ENCODE measurements at places on chromosomes 16 and 17.

DNA sequence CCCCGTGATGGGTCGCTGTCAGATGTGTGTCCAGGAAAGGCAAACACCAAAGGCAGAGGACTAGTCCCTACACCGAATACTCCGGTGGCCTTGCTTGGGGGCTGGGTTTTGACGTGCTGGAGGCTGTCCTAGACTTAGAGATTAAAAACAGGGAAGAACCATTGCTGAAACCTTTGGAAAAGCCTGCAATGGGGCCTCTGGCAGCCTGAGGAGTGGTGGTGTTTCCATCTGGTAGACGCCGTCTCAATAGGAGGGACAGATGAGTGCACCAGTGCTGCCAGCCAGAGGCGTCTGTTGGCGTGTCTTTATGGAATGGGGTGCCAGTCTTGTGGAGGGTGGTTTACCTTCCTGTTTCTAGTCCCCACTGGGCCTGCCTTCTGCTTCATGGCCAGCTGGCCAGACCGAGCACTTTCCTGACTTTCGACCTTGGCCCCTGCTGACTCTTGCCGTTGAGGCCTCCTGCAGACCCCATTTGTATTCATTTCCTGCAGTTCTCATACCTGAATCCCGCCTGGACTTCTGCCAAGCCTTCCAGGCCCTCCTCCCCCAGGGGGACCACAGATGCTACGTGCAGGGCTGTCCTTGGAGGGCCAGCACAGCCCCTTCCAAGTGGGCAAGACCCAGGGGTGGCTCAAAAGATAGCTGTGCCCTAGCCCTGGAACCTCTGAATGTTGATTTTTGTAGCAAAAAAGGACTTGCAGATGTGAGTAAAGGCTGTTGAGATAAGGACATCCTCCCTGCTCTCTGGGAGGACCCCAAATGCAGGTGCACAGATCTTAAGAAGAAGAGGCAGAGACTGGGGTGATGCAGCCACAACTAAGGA, 1.9 kb upstream of the DNASE1 start:
- no peak for DNase-seq

GRCh38 chr16:12463961-12464360, 339.7 kb downstream of the CPPED1 start:
- no peak for DNase-seq

- no peak for DNase-seq
These were observed 192.5 kb downstream of the ZNF423 start for GRCh38 chr16:49663081-49664065.

DNA sequence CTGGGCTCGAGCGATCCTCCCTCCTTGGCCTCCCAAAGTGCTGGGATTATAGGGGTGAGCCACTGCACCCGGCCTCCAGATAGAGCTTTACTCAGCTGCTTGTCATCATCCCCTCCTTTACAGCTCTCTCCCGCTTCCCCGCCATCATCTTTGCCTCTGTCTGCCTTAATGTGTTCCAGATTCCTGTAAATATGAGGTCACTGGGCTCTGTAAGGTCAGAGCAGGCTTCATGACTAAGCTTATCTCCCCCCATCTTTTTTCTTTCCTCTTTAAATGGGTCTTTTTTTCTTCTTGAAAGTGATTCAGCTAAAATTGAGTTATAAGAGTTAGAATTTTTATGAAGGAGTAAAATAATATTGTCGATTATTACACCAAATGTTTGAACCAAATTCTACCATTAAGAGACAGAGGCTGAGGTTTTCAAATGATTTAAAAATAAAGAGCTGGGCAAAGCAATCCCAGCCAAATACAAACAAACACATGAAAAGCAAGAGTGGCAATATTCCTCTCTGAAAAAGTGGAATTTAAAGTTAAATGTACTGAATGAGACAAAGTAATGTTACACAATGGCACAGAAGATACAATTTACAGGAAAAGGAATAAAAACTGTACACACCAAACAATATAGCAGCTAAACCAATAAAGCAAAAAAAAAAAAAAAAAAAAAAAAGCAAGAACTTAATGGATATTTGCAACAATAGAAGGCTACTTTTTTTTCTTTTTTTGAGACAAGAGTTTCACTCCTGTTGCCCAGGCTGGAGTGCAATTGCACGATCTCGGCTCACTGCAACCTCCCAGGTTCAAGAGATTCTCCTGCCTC, 62.1 kb downstream of the CRISPLD2 start:
- no peak for DNase-seq

All from activated T-helper 1 cell treated with Interleukin-2 at 50 U/mL for 16 hours (primary cell).